ENCODE measurements at places on chromosomes 2 and 18.

- DNase-seq, result peak; percentile 21
Measured at GRCh38 chr2:119407430-119408220, 24.0 kb upstream of the TMEM37 start.

GRCh38 chr2:59413751-59414570, 1139.5 kb downstream of the BCL11A start:
- DNase-seq, result no peak

- no peak for DNase-seq
Measured at GRCh38 chr2:28420722-28421121, 28.1 kb downstream of the FOSL2 start.

GRCh38 chr2:183081911-183082310, 3.4 kb downstream of the DUSP19 start:
- DNase-seq, result peak; percentile 47

DNA sequence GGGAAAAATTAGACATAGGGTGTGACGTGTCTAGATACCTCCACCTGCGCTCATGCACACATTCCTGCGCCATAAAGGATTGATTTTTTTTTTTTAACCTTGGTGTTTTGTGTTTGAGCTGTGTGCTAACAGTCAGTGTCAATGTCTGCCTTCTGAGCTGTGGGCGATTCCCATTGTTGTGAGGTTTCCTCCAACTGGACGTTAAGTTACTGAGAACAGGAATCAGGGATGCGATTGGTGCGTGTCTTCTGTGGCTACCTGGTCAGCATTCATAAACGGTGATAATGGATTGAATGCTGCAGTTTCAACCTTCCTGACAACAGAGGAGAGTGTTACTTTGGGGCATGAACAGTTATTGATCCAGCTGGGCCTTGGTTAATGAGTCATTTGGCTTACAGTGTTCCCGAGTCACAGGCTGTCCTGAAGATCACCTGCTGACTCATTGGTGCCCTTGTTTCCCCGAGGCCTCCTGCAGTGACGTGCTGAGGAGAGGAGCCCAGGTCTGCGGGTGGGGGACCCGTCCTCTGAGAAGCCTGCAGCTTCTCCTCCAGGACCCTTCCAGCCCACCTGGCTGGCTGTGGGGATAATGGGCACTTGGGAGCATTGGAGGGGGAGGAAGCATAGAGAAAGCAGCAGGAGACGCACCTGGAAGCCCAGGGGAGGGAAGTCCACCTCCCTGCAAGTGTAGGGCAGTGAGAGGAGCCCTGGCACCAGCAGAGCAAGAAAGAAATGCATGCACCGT, 25.8 kb upstream of the CABYR start:
- peak; percentile 64 for DNase-seq

DNA sequence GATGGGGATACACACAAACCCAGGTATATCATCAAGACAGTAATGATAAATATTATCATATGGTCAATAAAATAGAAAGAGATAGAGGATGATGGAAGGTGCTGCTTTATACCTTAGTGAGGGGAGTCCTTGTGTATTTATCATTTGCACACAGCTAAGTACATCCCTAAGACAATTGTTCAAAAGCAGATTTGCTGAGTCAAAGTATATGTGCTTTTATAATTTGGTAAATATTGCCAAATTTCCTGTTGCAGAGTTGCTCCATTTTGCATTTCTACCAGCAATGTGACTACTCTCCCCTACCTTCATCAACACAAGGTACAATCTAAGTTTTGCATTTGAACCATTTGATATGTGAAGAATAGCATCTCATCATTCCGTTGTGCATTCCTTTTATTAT, 22.6 kb upstream of the PLEK start:
- DNase-seq, result no peak

GRCh38 chr2:26521054-26521912, 43.4 kb upstream of the OTOF start:
- DNase-seq, result no peak

DNA sequence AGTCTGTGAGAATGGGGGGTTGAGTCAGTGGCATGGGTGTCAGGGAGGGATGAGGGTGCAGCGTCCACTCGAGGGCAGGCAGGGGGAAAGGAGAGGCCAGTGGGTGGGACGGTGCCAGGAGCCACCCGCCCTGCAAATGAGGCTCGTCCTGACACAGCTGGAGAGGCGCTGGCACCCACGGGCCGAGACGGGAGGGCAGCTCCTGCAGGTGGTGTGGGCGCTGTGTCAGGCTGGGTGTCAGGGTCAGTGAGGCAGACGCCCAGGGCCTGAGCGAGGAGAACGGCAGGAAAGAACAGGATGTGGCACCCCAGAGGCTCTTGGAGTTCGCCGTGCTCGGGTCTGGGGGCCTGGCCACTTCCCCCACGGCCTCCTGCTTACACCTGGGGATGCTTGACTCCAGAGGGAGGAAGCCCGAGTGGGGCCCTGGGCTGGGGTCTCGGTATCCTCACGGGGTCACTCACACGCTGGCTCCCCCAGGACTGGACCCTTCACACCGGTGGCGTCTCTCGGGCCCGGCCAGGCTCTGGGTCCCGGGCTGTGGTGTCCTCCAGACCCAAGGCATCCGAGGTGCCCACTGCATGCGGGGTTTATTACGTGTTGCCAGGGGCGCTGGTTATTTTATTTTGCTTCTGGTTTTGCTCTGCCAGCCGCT, 130.5 kb upstream of the CTDP1 start:
- DNase-seq, result no peak

GRCh38 chr2:160783474-160783873, 289.9 kb upstream of the RBMS1 start:
- DNase-seq, result no peak

DNA sequence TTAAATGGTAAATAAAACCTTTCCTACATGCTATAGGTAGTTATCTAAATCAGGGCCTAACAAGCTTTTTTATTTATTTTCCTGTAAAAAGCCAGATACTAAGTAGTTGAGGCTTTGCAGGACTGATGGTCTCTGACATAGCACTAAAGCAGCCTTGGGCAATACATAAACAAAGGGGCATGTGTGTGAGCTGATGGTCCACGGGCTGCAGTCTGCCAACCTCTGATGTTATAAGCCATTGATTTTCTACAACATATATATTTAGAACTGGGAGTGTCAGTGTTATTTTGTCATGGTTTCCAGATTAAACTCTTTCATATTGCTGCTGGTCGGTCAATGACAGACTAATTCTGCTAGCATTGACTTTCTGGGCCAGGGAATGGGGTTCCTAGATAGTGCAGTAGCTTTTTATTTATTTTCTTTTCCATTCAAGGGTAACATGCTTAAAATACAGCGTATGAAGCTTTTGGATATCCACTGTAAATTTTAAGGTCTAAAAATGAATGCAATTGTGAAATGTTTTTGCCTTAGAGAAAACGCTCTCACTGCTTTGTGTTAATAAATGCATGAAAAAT, 134.0 kb downstream of the NEDD4L start:
- no peak for DNase-seq

DNA sequence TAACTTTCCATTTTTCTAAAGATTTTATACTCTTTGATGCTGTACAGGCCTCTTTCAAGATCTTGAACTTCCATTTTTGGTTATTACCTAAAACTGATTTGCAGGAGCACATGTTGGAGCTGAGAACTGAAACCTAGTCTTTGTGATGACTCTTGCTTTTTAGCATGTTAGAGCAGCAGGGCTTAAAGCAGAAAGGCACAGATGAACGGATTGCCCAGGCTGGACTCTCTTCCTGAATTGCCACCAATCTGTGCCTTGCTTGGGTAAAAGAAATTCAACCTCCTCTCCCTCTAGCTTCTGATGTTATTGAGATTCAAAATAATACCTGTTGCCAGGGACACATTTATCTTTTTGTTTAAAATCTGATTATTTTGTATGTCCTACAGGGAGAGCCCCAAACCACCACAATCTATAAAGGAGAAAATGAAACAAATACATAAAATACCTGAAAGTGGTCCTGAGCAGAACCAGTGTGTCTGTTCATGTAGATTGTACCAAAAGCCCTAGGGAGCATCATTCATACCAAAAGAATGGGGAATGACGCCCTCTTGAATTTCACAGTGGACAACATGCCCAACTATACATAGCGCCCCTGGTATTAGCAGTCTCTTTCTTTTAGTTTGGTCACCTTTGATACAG, 277.0 kb upstream of the MAP2 start:
- no peak for DNase-seq

- DNase-seq, result no peak
Measured at GRCh38 chr2:11659115-11659475, 10.9 kb downstream of the NTSR2 start.

GRCh38 chr2:215430528-215431187, 5.2 kb downstream of the FN1 start:
- DNase-seq, result peak; percentile 69

GRCh38 chr2:239469106-239469960, 68.5 kb upstream of the HDAC4 start:
- DNase-seq, result no peak

DNA sequence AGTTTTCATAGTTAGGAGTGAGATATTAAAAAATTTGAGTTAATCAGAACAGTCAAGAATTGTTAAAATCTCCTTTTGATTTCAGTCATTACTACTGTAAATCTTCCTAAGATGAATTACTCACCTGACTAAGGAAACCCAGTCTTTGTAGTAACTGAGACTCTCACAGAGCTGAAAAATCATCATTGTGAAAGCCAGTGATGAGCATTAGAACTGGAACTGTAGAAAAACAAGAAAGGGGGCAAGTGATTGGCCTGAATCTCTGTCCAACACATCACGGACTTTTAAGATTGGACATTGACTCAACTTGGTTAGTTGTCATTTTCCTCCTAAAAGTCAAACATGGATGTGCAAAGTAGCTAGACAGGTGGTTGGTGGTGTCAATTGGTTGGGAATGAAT, 21.9 kb downstream of the SETBP1 start:
- DNase-seq, result no peak

DNA sequence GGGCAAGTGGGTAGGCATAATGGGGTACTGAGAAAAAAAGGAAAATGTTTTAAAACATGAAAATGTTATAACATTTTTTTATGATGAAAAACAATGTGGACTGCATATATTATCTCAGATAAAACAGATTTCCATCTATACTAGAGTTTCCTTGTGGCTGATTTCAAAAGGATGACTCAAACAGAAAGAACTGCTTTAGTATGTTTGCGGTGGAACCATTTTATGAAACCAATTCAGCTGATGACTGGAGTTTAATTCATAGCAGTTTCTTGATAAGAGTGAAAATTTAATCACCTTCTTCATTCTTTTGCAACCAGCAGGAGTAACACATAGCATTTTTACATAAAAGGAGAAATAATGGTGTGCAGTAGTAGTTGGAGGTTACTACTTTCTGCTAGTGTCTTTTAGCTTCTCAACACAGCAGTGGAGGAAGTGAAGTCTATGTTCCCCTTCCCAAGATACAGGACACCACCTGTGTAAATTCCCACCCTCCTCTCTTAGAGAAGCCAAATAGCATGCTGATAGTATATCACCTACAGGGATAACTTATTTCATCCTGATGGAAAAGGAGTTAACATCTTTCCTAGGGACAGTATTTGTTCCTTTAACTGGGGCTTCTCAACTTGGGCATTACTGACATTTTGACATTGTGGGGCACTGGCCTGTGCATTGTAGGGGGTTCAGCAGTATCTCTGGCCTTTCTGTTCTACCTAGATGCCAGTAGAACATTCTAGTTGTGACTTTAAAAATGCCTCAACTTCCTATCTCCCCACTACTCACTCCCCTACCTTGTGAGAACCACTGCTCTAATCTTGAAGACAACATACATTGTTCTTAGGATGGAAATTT, 29.9 kb downstream of the PELI1 start:
- DNase-seq, result peak; percentile 92

GRCh38 chr18:27789406-27789805, 387.5 kb downstream of the CDH2 start:
- no peak for DNase-seq

GRCh38 chr2:8500124-8501054, 181.5 kb upstream of the ID2 start:
- DNase-seq, result no peak

DNA sequence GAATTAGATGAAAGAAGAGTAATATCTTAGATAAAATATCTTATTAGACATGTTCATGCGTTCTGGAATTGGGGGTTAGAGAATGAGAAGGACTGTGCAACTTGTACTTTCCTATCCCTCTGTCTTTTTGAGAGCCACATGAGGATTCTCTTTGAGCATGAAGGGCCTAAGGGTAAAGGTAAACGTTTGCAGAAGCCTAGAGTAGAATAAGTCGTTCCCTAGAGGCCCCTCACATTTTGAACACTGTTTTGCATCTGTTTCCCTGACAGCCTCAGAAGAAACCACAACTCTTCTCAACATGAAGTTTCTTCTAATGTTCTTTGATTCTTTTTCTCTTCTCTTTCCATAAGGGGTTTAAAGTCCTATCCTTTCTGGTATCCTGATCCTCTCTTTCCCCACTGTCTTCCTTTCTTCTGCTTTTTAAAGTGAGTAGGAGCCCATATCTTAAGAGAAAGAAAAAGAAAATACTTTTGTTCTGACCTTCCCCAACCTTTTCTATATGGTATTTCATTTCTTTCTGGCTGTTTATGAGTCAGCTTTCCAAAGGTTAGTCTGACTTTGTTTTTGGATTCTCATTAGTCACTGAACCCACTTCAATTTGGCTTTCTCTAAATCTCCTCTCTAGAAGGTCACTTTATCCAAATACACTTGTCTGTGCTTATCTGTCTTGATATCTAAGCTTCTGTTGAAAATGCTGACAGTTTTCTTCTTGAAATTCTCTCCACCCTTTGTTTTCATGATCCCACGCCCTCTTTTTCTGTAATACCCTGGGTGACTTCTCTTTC, 34.8 kb downstream of the PPP1R1C start:
- peak; percentile 83 for DNase-seq

GRCh38 chr18:24136967-24137373, 1.9 kb upstream of the CABYR start:
- peak; percentile 34 for DNase-seq

GRCh38 chr2:15337996-15338666, 223.0 kb downstream of the NBAS start:
- DNase-seq, result no peak

GRCh38 chr2:142693171-142693950, 184.1 kb upstream of the KYNU start:
- no peak for DNase-seq

- peak; percentile 71 for DNase-seq
Measured at GRCh38 chr18:6013171-6013810, 118.0 kb upstream of the TMEM200C start.

DNA sequence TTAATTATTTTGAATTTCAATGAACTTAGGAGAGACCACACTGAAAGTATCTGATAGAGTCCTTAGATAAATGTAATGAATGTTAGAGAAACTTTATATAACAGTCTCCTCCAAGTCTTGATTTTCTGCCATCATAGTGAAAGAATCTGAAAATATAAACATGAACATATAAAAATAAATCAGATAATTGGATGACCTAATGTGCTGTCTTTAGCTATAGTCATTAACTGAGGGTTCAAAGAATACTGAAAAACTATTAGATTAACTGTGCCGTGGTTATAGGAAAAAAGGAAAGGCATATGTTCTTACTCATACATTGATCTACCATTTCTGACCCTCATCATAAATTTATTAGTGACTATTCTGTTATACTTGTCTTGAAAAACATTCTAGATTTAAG, 47.0 kb upstream of the SPAG16 start:
- no peak for DNase-seq

GRCh38 chr2:75432761-75433361, 127.9 kb downstream of the EVA1A start:
- DNase-seq, result peak; percentile 79

- no peak for DNase-seq
Measured at GRCh38 chr2:190188289-190188688, 125.8 kb upstream of the MSTN start.

Measured in astrocyte (in vitro differentiated cells and primary cell).